ENCODE measurements at places on chromosomes 2 and 18.
A peak's percentile ranks its signal among the peaks of the same experiment; 100 is the strongest.

GRCh38 chr2:193965263-193965662 lies 1691.8 kb upstream of the SLC39A10 start:
- no peak for DNase-seq

DNA sequence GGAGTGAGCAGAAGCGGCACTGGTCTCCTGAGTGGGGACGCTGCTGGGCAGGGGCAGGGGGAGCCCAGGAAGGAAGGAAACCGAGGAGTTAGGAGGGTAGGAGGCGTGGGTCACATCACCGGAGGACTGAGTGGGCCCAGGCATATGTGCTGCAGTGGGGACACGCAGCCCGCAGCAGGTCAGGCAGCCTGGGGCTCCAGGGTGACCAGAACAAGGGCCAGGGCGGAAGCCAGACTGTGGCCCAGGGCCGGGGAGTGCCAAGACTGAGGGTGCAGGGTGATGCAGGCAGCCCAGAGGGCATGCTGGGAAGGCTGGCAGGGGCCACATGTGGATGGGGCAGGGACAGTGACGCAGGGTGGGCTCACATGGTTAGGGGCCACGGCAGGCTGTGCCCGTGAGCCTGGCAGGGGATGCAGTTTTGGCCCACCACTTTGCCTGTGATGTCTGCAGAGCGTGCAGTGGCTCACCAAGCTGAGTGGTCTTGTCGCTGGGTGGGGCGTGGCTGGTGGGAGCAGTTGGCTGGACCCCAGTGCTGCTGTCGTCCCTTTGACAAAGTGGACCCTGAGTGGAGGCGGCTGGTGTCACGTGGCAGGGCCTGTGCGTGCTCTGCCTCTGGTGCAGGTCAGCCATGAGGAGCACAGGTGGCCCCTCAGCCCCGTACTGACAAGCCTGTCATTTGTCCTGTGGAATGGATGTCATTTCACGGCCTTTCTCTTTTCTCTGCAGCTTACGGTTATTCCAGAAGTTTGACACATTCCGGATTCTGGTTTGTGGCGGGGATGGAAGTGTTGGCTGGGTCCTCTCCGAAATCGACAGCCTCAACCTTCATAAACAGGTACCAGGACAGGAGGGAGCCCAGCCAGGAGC lies 87.1 kb downstream of the DGKD start:
- no peak for DNase-seq

GRCh38 chr18:62606106-62606505 lies 83.3 kb downstream of the ZCCHC2 start:
- peak; percentile 21 for DNase-seq

GRCh38 chr2:206149330-206149729 lies 9.9 kb downstream of the NDUFS1 start:
- no peak for DNase-seq

GRCh38 chr2:73033142-73033765 lies 38.3 kb downstream of the SFXN5 start:
- DNase-seq = no peak

DNA sequence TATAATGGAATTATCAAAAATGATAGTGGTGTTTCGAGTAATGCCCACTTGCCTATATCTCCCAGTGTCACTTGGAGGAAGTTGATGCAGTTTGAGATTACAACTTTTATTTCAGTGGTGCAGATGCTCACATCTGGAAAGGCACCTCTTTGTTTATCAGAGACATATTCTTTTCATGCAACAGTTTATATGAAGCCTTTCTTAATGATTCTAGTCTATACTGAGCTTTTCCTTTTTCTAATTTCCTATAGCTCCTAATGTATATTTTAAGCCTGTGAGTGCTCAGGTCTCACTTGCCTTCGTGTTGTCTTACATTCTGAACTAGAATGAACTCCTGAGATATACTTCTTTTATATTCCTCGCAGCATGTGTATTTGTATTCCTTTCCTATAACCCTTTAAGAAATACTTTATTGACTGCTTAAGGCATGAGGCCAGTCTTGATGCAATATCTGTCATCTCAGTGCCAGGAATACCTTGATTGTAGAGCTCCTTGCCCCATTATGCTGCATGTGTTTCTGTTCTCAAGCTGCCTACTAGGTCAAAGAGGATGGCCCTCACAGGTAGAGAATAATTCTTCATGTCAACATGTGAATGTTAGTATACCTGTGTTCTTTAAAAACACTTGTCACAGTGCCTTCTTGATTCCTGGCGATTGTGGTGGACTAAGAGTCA lies 52.6 kb downstream of the VRK2 start:
- DNase-seq = no peak

DNA sequence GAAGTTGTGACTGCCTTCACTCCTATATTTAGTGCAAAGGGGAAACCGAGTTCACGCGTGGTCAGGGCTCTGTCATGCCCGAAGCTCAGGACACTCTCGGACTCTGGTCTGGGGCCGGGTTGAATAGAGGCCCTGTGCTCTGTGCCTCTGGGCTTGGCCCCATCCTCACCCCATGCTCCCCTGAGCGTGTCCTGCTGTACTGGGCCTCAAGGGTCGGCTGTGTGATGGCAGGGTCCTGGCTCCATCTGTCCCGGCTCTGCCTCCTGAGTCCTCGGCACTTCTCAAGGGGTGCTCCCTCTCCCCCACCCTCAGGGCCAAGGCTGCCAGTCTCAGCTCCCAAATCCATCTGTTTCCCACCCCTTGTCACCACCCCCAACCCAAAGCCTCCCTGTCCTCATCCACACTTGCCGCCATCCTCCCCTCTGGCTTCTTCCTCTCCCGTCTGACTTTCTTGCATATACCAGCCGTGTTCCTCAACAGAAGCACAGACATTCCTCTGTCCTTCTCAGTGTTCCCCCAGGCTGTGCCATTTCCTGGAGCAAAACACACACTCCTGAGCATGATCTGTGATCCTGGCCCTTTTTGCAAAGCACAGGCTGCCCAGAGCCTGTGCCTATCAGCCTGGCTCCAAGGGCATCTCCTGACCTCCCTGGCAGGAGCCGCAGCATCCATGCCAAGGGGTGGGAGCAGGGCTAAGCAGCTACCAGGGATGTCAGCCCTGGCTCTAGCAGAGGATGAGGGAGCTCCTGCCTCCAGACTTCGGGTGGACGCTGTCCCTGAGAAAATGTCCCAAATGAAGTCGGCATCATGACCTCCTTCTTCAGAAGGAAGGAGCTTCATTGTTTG lies 64.2 kb upstream of the OTOS start:
- no peak for DNase-seq

DNA sequence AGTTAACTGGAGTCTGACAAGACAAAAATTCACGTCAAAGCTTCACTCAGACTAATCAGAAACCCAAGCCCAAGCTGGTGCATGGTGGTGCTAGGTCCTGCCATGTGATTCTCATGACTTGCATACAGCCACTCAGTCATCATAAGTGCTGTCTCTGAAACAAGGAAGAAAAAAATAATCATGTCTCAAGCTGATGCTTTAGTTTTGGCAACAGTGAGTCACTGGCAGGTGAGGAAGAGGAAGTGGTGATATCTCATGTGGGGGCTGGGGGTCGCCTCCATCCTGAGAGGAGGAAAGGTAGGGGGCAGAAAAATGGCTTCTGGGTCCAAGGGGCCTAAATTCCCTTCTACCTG lies 136.3 kb downstream of the TMEM163 start:
- DNase-seq = no peak
